ENCODE measurements at places on chromosomes 7 and 10. TPM values are rescaled to one million over a fixed set of nuclear protein-coding genes. Genes with fewer than 3 reads are reported as not detected.

PDE1C gene
- total RNA-seq = 0.26 TPM

LBX1 gene
- total RNA-seq = not detected

SPACDR gene
- not detected for total RNA-seq

PLA2G12B gene
- not detected for total RNA-seq

TEX36 gene
- total RNA-seq = not detected

PLAU gene
- total RNA-seq = 449 TPM

PLXNA4 gene
- 0.65 TPM for total RNA-seq

PRRT4 gene
- 0.16 TPM for total RNA-seq

IFIT1B gene
- total RNA-seq = under 0.01 TPM

FGF8 gene
- total RNA-seq = not detected

GIMAP8 gene
- total RNA-seq = 0.39 TPM

SPAM1 gene
- not detected for total RNA-seq

BEND7 gene
- total RNA-seq = 4.4 TPM

APBB1IP gene
- total RNA-seq = not detected

CLDN4 gene
- total RNA-seq = 3.2 TPM

GFRA1 gene
- total RNA-seq = 5.2 TPM

Measured in epithelial cell of alveolus of lung (primary cell).